MV-4-11 (cell line): ENCODE measurements at places on chromosomes 3 and 15.

DNA sequence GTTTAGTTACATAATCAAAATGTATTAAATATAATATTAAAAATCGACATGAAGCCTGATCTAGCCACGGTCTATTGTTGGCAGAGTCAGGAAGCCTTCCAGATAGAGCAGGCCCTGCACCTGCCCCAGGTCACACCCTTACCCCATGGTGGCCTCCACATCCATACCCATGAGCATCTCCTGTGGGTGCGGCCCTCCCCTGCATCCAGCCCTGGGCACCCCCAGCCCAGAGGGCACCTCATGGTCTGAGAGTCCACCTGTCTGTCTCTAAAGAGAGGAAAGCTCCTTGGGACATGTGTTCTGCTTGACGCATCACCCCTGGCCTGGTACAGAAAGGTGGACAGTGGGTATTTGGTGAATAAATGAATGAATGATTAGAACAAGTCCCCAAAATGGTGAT is 37.2 kb upstream of the CSPG4 start:
- DNase-seq, result no peak

GRCh38 chr3:63864008-63864964 is 619 bp downstream of the ATXN7 start:
- peak; percentile 47 for DNase-seq

DNA sequence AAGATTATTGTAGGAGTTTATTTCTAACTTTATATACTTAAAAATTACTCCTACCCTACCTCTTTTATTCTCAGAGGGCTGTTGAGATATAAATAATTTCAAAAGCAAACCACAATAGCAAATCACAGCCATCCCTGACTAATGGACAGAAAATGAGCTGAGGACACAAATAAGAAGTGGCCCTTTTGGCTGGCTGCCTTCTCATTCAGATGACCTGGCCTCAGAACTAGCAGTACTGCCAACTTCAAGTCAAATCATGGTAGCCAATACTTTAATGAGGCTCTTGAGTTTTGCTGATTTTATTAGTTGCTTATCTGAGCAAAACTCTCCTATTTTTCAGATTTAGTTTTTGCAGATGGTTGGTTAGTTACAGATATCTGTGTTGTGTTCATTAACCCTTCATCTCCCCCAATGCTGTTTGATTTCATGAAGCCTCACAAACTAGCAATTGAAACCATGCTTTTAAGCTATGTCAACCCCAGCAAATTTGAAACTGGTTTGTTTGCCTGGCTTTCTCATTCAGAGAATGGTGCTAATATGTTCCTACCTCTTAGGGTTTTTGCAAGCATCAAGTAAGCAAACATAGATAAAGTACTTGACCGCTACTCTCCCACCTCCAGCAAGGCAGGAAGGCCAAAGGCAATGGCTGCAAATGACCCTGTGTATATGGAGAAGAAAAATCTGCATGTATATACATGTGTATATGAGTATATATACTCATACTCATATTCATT is 73.4 kb upstream of the HACD2 start:
- no peak for DNase-seq

- no peak for DNase-seq
Observed at GRCh38 chr15:49083401-49084284, 37.4 kb upstream of the SECISBP2L start.

GRCh38 chr15:40253167-40253790 is 14.4 kb downstream of the PAK6 start:
- no peak for DNase-seq

DNA sequence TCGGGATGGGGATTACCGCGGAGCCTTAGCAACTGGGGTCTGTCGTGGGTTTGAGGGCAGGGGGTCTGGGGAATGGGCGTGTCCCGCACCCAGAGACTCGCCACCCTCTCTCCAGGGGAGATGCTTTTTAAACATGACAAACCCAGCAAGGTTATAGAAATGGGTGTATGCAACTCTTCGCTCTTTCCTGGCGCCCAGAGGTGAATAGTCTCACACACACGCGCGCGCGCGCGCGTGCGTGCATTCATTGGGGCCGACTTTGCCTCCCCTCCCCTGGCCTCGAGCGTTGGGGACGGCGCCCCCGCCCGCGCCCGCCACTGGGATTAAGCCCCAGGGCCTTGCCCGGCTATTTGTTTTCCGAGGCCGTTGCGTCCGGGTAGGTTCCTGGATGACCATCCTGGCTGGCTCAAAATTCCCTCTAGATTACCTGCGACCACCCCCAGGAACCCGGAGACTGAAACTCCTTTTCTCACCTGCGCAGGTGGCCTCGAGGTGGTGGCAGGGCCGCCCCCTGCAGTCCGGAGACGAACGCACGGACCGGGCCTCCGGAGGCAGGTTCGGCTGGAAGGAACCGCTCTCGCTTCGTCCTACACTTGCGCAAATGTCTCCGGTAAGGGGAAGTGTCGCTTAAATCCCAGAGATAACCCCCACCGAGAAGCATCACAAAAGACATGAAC is 777 bp downstream of the GPR160 start:
- peak; percentile 64 for DNase-seq

GRCh38 chr3:184907681-184908649 is 96.0 kb downstream of the VPS8 start:
- no peak for DNase-seq

GRCh38 chr3:124451630-124452317 is 278.5 kb upstream of the UMPS start:
- DNase-seq, result peak; percentile 64

- DNase-seq, result peak; percentile 7
Observed at GRCh38 chr3:177679568-177680471, 482.5 kb upstream of the TBL1XR1 start.

DNA sequence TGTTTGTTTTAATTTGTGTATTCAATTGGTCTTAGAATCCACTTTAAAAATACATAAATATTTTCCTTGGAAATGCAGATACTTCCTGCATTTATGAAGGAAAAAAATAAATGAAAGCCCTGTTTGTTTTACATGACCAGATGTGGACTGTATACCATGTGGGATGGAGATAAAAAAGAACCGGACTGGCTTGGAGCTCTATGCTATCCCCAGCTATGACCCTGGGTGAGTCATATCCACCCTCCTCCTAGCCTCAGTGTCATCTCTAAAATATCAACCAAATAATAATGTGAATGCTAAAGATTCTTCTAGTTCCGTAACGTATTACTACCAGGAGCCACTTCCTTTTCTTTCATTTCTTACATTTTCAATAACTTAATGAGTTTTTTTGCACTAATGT is 44.5 kb upstream of the PDZRN3 start:
- no peak for DNase-seq

- DNase-seq, result no peak
Observed at GRCh38 chr3:61602466-61602865, 41.1 kb downstream of the PTPRG start.

DNA sequence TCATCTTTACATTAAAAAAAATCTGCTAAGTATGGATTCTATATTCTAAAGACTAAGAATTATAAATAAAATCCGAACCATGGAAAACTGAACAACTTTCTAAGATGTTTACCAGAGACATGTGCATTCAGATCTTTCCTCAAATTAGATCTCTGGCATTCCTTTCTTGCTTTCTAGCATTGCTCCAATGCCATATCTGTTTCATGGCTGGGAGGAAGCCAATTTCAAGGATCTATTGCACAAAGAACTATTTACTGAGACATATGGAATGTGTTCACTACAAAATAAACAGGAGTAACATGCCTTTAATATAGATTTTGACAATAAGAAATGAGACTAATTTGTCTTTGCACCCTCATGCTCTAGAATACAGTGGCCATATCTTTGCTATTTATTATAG is 45.1 kb upstream of the NANOGP8 start:
- no peak for DNase-seq

GRCh38 chr3:150172356-150172755 is 201.7 kb upstream of the PFN2 start:
- DNase-seq, result no peak

DNA sequence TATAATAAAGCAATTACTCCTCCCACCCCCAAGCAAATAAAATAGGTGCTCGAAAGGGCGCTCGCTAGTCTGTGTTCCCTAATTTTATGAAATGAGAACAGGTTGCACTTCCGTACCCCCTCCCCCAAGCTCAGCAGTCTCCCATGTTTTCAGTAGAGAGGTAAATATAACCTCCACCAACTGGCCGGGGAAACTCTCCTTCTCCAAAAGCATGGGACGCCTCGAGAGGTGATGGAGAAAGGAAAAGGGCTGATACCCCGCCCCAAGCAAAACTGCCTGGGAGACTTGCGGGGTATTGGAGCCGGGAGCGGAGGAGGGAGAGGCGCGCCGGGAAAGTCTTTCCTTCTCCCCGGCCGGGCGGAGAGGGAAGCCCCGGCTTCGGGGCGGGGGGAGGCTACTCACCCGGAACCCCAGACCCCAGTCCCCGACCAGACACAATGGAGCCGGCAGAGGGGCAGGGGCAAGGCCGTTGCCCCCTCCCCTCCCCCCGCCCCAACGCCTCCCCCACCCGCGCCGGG is 605 bp downstream of the DCUN1D1 start:
- DNase-seq, result peak; percentile 31

DNA sequence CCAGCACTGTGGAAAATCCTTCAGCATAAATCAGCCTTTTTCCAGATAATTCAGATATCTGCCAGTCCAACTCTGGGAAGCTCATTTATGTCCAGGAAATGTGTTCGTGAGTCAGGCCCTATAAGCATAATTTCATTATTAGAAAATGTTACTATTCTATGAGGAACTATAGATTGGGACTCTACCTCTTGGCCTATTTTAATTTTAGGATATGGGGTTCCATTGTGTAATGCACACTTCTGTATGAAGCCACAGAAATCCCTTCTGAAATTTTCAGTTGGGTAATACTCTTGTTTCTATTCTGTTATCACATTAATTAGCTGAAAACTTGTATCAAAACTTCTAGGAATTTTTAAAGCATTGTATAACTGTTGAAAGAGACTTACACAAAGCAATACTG is 43.9 kb upstream of the IL12A start:
- peak; percentile 39 for DNase-seq

GRCh38 chr3:165770781-165771180 is 66.4 kb downstream of the BCHE start:
- no peak for DNase-seq

GRCh38 chr3:46908294-46908985 is 30.9 kb downstream of the PTH1R start:
- DNase-seq, result no peak

DNA sequence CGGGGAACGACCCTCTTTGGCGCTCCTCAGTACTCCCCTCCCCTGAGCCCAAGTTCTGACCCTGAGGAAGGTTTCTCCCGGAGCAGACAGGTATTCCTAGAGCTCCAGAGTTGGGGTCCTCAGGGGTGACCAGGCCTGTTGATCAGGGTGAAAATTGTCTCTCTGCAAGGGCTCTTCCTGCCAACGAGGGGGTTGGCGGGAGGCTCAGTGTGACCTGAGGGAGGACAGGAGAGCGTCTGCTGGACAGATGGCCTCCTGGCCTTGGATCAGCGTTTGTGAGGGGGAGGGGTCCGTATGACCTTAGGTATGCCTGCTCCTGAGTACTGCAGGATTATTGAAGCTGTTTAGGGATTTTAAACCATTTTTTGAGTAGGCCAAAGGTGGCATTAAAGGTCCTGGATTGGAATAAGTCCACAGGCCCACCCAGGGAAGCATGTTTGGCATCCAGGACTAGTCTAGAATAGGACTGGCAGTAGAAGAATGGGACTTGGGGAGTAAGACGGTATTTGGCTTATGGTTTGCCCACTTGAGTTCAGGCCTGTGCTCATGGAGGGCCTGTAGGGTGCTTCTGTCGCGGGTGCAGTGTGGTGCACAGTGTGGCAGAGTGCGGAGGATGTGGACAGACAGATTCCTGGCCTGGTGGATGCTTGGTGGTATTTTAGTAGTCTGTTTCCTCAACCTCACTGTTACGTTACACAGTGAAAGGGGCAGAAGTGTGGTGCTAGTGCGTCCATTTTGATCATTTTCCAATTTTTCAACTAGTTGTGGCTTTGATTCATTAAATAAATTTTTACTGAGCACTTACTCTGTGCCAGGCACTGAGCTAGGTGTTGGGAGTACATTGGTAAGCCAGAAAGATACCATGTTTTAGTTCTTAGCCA is 959 bp downstream of the ZNF592 start:
- DNase-seq, result peak; percentile 56

GRCh38 chr3:105322570-105323273 is 44.0 kb upstream of the ALCAM start:
- no peak for DNase-seq

- DNase-seq, result no peak
Observed at GRCh38 chr3:31067004-31067403, 172.5 kb upstream of the GADL1 start.

GRCh38 chr15:62503451-62503850 is 338.4 kb upstream of the C2CD4B start:
- no peak for DNase-seq

DNA sequence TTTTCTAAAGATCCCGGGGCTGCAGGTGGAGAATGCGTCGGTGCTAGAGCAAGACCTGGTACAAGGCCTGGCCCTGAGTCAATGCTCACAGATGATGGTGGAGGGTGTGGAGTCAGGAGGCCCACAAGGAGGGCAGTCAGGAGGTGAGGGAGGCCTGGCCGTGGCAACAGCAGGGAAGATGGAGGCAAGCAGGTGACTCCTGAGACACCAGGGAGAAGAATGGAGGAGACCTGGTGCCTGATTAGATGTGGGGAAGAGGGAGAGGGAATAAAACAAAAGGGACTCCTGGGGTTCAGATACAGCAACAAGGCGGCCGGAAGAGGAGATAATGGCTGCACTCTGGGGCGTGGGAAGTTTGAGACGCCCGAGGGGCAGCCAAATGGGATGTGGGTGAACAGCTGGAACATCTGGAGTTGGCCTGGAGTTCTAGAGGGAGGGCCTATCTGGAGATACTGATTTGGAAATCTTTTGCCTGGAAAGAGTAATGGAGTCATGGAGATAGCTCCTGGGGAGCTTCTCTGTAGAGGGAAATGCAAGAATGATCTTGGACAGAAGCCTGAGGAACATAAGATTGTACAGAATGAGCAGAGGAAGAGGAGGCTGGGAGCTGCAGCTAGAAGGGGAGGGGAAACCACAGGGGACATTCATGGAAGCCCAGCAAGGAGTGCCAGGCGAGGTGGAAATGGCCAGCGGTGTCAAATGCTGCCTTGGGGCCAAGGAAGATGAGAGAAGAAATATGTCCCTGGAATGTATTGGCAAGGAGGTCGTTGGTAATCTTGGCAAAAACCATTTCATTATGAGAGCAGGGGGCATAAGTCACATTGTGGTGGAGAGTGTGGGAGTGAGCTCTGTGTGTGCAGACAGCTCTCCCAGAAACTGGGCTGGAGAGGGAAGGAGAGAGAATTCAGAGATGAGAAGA is 67.5 kb upstream of the CORO2B start:
- DNase-seq, result no peak

DNA sequence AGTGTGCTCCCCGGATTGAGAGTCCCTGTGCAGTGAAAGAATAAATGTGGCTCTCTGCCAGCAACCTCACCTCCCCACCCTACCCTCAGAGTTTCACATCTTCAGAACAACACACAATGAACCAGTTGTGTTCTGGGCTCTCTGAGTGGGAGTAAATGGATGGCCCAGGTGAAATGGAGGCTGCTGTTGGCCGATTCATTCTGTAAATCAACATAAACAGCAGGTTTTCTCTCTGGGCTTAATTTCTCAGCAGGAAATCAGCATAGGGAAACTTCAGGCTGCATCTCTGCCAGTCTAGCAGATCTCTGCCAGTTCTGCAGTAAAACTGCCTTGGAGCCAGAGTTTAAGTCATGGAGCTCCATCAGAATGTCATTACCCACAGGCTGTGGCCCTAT is 54.6 kb upstream of the FURIN start:
- DNase-seq, result no peak

GRCh38 chr15:31379042-31379441 is 52.4 kb downstream of the KLF13 start:
- no peak for DNase-seq
